ENCODE measurements at places on chromosomes 3 and 15.

- no peak for DNase-seq
Observed at GRCh38 chr15:73048624-73049295, 3.5 kb upstream of the NEO1 start.

GRCh38 chr15:100692671-100693070 lies 90.3 kb downstream of the ASB7 start:
- DNase-seq = no peak

- no peak for DNase-seq
Observed at GRCh38 chr3:54641226-54642014, 286.4 kb downstream of the LRTM1 start.

DNA sequence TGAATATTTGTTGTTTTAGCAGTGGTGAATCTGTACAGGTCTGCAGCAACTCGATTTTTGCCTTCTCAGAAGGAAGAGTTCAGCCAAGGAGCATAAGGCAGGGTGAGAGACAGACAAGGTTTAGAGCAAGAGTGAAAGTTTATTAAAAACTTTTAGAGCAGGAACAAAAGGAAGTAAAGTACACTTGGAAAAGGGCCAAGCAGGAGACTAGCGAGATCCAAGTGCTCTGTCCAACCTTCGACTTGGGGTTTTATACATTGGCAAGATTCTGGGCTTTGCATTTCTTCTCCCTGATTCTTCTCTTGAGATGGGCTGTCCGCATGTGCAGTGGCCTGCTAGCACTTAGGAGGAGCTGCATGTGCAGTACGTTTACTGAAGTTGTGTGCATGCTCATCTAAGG lies 46.7 kb upstream of the AADACL2 start:
- DNase-seq = no peak

DNA sequence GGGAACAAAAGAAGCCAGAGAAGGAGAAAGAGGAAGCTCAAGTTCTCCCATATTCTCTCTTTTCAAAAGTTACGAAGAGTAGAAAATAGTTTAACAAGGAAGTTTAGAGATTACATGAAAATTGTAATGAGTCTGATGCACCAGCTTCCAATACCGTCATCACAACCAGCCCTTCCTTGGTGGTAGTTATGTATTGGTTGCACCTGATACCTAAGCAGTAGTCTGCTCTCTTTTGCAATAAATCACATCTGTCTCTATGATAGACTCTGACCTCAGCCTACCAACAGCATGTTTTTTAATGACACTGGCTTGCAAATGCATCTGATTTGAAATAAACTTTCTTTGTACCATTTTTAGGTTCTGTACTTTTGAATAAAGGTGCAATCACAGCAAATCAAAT lies 575.8 kb downstream of the FHIT start:
- DNase-seq = no peak

DNA sequence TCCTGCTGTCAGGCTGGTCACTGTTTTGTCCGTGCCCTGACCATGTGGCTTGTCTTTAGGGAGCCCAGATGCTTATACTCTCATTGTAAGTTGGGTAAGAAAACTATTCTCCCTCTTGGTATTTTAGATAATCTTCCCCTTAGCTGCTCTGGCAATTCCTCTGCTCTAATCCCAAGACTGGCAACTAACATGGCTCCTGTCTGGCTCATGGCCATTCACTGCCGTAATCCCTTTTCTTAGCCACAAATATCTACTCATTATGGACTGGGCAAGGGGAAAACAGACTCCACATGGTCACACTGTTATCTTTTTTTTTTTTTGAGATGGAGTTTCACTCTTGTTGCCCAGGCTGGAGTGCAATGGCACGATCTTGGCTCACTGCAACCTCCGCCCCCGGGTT lies 38.8 kb downstream of the TYRO3 start:
- no peak for DNase-seq

- DNase-seq = no peak
Observed at GRCh38 chr3:130725746-130726145, 20.9 kb downstream of the PIK3R4 start.

DNA sequence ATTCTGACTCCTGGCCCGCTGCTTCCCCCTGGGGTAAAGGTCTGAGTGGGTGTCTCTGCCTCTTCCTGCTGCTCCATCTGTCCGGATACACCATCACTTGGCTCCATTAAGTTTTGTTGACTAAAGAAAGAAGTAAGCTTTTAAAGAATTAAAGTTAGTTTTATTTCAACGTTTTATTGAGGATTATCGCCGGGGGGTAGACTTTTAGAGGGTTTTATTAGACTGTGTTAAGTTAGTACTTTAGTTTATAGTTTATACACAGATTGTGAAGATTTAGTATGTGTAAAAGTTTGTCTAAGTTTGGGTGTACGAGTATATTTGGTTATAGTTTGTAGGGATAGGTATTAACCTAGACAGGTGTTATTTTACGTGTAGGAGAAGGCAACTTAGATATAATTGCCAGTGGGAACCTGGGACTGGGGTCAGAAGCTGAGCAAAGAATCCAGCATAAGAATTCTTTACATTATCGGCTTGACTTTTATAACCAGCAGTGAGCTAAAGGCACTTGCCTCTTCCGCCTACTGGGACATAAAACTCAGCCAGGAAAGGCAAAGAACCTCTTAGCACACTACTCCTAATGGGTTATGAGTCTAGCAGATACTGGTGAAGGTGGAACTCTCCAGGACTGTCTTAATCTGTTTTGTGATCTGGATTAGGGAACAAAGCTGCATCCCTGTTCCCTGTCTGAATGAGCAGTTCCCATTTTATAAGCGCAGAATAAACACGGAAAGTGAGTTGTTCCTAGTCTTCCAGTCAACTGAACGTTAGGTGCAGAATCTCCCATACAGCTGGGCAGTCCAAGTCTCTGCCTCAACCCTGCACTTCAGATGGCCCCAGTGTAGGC lies 131.3 kb downstream of the FAM43A start:
- DNase-seq = no peak

DNA sequence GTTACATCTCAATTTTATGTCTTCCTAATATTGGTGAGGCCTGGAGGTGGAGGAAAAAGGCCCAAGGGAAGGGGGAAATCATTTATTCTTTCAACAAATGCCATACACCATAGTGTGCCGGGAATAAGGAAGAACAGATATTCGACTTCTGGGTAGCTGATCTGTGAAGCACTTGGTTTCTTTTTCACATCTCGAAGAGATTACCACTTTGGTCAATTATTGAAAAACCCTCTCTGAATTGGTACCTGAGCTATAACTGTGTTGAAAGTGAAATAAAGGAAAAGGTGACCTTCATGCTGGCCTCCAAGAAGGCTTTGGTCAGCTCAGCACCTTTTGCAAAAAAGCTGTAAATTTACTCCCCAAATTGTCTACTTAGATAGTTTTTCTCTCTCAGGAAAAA lies 14.2 kb upstream of the MB21D2 start:
- no peak for DNase-seq

DNA sequence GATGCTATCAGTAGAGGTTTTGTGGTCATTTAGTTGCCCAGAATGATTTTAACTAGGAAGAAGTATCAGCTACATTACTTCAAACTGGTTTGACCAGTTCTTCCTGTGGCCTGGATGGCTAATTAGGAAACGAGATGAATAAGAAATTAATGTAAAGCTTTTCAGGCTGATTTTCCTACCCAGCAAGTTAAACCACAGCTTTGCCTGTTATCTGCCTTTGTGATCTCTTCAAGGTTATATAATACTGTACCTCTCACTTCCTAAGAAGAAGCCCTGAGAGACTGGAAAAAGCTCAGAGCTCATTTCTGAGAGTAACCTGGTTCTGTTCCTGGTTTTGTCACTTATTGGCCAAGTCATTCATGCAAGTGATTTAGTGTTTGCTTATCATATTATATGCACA lies 782.2 kb upstream of the GOLIM4 start:
- no peak for DNase-seq

- DNase-seq = no peak
Observed at GRCh38 chr3:49717959-49718857, 1.3 kb downstream of the AMIGO3 start.

DNA sequence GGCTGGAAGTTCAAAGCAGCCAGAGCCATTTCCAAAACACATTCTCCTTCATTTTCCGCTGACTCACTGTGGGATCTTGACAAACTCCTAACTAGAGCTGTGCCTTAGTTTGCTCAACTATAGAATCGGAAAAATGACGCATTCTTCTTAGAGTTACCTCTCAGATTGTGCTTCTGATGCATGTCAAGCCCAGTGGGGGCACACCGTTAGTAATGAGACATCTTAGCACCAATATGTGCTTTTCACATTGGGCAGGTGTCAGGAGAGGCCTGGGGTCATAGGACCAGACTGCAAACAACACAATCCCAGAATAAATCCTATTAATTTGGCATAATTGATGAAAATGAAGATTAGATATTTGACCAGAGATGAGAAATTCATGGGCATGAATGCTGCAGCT lies 71.3 kb upstream of the UBE3A start:
- DNase-seq = no peak

DNA sequence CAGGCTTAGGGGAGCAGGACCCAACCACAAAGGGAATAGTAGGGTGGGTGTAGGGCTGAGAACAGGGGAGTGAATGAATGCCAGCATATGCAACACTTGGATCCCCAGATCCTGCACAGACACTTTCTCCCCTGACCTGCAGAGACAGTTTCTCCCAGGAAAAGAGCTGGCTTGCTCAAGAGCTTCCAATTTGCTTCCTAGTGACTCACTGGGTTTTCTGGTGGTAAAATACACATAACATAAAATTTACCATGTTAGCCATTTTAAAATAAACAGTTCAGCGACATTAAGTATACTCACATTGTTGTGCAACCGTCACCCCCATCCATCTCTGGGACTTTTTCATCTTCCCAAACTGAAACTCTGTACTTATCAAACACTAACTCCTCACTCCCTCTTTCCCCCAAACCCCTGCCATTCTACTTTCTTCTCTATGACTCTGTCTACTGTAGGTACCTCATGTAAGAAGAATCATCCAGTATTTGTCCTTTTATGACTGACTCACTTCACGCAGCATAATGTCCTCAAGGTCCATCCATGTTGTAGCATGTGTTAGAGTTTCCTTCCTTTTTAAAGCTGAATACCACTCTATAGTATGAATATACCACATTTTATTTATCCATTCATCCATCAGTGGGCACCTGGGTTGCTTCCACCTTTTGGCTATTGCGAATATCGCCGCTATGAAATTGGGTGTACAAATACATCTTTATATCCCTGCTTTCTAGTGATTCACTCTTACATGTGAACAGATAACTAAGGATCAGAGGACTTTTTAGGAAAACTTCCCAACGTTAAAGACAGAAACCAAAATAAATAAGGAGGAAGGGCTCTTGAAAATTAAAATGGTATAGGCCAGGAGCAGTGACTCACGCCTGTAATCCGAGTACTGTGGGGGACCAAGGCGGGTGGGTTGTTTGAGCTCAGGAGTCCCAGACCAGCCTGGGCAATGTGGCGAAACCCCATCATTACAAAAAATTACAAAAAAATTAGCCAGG lies 95.6 kb upstream of the TJP1 start:
- DNase-seq = no peak

- DNase-seq = peak; percentile 79
Observed at GRCh38 chr15:42059661-42060476, 34.5 kb downstream of the PLA2G4D start.

- DNase-seq = no peak
Observed at GRCh38 chr15:80584973-80585525, 110.1 kb upstream of the ABHD17C start.

DNA sequence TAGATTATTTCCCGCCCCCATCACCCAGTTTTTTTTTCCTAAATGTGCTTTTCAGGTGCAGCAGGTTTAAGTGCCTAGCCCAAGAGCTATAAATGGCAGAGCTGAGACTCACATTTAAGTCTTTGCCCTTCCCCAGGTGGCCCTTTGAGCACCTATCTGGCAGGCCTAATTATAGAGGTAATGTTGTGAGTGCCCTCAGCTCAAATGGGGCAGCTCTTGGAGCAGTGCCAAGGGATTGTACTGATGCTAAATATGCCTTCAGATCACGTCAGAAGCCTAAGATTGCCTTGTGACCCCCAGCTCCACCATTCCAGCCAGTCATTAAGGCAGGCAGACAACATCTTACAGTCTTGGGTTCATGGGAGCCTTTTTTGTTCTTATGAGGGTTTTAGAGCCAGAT lies 159.5 kb downstream of the RPLP1 start:
- no peak for DNase-seq

DNA sequence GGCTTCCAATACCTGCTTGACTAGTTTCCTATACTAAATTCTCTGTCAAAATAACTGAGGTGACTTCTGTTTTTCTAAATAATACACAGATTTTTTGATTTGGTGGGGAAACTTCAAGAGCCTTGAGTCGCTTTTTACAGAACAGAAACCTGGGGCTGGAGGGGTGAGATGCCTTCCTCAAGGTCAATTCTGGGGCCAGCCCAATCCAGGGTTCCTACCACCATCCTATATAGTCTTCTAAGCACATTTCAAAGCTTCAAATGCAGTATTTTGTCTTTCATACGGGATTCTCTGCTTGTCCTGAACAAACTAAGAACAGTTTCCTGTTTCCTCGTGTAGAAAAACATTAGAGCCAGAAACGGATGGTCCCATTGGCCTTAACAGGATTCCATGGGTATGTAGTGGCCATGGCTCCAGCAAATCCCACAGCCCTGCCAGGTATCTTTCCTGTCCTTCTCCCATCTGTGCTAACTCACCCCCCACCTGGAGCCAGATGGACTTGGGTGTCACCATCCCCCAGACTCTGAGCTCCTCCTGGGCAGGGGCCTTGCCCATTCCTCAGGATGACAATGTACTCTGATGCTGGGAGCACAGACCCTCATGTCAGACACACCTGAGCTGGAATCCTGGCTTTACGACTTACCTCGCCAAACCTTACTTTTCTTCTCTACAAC lies 146.9 kb downstream of the KLF13 start:
- peak; percentile 11 for DNase-seq

- DNase-seq = no peak
Observed at GRCh38 chr15:39946862-39947261, 12.9 kb downstream of the EIF2AK4 start.

GRCh38 chr3:131223373-131224289 lies 157.9 kb upstream of the NUDT16 start:
- DNase-seq = no peak

GRCh38 chr15:71508081-71508682 lies 302.2 kb upstream of the NR2E3 start:
- no peak for DNase-seq
